Epithelial cell of umbilical artery (primary cell): ENCODE measurements at places on chromosomes 5 and 9. TPM values are rescaled to one million over a fixed set of nuclear protein-coding genes. Genes with fewer than 3 reads are reported as not detected.

Gene KIF24
- 1.6 and 2.6 TPM in 2 replicates for total RNA-seq

Gene CCDC107
- total RNA-seq: 10.1 and 12.2 TPM in 2 replicates

Gene IFNA13
- total RNA-seq: not detected in 2 replicates

Gene CCL28
- total RNA-seq: 0.65 and 1.1 TPM in 2 replicates

Gene ZBTB6
- 14.0 and 16.0 TPM in 2 replicates for total RNA-seq

Gene NR2F1
- 24.6 and 39.6 TPM in 2 replicates for total RNA-seq

Gene JAKMIP2
- total RNA-seq: 1.2 TPM in 1 of 2 replicates, not detected in the other

Gene ZNF79
- 9.1 and 15.3 TPM in 2 replicates for total RNA-seq

Gene GOLM1
- total RNA-seq: 75.7 and 153 TPM in 2 replicates

Gene SOHLH1
- not detected in 2 replicates for total RNA-seq
